ENCODE measurements at places on chromosomes 5 and 9.

DNA sequence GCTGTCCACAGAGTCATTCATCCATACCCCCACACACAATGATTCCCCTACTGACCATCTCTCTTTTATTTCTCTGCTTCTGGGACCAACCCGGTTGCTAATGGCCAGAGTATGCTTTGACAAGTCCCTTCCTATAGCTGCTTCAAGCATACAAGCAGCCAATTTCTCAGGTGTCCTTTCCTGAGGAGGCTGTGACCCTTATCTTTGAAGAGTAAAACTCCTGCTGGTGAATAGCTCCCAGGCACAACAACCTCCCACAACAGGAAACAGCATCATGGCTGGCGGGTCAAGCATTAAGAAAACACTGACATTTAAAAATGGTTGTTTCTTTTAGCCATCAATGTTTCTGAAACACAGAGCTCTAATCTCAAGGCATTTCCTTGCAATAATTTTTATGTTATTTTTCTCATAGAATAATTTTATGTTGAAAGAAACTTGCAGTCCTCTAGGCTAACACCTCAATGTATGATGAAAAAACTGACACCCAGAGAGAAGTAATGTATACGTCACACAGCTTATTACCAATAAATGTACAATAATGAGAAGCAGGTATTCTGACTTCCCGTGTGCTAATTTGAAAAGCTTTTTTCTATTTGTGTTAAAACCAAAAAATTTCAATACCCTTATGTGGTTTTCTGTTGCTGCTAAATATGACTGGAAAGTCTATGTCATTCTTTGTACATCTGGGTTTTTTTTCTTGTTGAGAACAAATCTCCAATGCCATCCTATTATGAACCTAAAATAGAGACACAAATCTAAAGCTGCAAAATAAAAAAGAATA, 7.5 kb upstream of the PAM start:
- no peak for DNase-seq

GRCh38 chr5:57316798-57317327, 143.0 kb downstream of the GPBP1 start:
- no peak for DNase-seq

DNA sequence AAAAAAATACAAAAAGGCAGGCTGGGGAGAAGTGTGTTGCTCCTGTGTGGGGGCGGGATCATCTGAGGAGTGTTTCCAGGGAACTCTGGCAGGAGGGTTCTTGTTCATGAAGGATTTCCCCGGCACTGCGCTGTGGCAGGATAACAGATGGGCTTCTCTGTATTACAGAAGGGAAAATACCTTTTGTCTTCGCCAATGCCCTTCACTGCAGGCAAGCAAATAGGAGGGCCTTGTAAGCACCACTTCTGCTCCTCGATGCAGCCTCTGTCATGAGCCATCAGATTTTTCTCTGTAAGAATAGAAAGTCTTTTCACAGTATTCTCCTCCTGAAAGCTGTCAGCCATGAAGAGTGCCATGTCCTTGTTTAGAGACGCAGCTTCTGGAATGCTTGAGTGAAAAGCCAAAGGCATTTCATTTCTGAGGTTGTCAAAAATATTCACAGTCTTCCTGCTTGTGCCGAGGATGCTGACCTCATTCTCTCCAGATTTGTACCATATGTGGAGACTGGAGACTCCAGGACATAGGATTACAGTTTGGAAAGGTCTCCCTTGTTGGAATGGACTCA, 294.0 kb downstream of the YTHDC2 start:
- no peak for DNase-seq

DNA sequence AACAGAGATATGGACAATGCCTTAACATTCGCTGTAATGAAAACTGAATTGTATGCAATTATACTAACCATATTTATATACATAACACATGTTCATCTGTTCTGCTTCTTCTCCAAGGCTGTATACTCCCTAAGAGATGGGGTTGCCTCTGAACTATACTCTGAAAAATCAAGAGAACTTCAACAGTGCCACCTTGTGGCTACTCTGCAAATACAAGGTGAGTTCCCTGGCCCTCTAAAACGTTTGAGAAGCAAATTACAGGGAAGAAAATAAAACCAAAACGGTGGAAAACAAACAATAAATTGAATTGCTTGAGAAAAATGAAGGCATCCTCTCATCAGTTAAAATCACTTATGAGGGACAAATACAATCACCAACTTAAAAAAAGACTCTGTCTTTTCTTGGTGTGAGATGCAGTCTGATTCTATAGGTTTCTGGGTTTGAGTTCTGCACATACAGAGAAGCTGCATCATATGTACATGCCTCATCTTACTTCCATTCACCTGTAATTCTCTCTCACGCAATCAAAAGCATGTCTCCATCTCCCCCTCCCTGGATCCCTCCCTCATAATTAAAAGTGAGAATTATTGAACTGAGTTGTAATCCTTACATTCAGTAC, 98.6 kb downstream of the FBXW11 start:
- DNase-seq = no peak

GRCh38 chr5:33276628-33276950, 164.2 kb upstream of the TARS1 start:
- no peak for DNase-seq

GRCh38 chr5:77449981-77450380, 42.1 kb downstream of the WDR41 start:
- DNase-seq = no peak

- DNase-seq = no peak
These were observed 399.2 kb downstream of the IRX2 start for GRCh38 chr5:2352101-2352861.

DNA sequence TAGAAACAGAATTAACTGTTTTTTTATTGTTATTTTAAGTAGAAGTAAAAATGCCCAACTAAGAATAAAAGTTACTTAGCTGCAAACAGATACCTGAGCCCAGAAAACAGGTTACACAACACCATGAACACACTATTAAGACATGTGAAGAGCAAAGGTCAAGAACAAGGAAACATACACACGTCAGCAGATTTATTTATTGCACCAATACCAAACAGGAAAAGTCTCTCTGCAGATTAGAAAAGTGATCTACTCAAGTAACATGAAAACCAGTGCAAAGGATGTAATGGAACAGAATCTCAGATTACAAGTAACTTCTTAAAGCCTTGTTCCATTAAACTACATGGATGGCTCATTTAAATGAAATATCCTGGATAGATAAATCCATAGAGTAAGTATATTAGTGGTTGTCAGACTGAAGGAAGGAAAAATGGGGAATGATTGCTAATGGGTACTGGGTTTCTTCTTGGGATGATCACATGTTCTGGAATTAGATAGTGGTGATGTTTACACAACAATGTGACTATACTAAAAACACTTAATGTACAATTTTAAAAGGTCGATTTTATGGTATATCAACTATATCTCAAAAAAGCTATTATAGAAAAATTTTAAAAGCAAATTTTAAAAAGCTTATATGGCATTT, 6.1 kb downstream of the SAR1B start:
- no peak for DNase-seq

GRCh38 chr5:16592255-16592654, 24.5 kb downstream of the RETREG1 start:
- no peak for DNase-seq

- peak; percentile 61 for DNase-seq
These were observed at the start of gene PRRX2 for GRCh38 chr9:129665389-129665775. Gene PRRX2 (plus strand): TSS chr9:129665647. CDS start chr9:129665868, 221 bp downstream.

Data from activated naive CD8-positive, alpha-beta T cell treated with anti-CD3 and anti-CD28 coated beads, Interleukin-2, amount 10 ng/mL, durations not matched to agents 7 days and 5 days (primary cell).